ENCODE measurements at places on chromosomes 7 and 10.
A peak's percentile ranks its signal among the peaks of the same experiment; 100 is the strongest.

GRCh38 chr10:7532723-7533498 is 122.1 kb upstream of the SFMBT2 start:
- no peak overlapping the region for H3K4me3 ChIP-seq
- no peaks in the 10 kb centered on the region for H3K36me3 ChIP-seq
- no peak for DNase-seq
- H3K27me3 ChIP-seq: no peaks in the 10 kb centered on the region
- H3K27ac ChIP-seq: no peak overlapping the region

GRCh38 chr10:60029475-60029874 is 123.1 kb upstream of the CCDC6 start:
- H3K27me3 ChIP-seq: no peaks in the 10 kb centered on the region
- no peak for DNase-seq
- no peaks in the 10 kb centered on the region for H3K4me1 ChIP-seq
- H3K27ac ChIP-seq: no peak overlapping the region

- no peaks in the 10 kb centered on the region for H3K27me3 ChIP-seq
- no peak for DNase-seq
- peaks cover 30% of the 10 kb centered on the region for H3K4me1 ChIP-seq
- H3K27ac ChIP-seq: peak overlapping the region; percentile 37
These were observed 125.1 kb downstream of the CDK14 start for GRCh38 chr7:90720984-90721760.

DNA sequence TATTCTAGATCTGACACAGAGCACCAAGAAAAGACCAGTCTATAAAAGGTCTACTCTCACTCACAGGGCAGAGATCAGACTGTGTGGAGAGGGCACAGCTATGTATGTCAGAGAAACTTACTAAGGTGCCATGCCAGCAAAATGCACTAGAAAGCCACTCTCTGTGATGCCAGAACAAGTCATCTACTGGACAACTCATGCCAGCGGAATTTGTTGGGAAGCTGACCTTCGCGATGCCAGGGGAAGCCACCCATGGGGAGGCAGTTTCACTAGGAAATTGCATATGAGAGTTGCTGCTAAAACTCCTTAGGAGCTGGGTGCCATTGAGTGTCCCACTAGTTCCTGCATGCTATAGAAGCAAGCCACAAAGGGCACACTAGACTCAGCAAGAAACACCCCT is 58.5 kb downstream of the MICU1 start:
- no peak for DNase-seq
- no peak overlapping the region for H3K27ac ChIP-seq
- no peaks in the 10 kb centered on the region for H3K4me1 ChIP-seq
- no peak overlapping the region for H3K4me3 ChIP-seq
- H3K27me3 ChIP-seq: no peaks in the 10 kb centered on the region

DNA sequence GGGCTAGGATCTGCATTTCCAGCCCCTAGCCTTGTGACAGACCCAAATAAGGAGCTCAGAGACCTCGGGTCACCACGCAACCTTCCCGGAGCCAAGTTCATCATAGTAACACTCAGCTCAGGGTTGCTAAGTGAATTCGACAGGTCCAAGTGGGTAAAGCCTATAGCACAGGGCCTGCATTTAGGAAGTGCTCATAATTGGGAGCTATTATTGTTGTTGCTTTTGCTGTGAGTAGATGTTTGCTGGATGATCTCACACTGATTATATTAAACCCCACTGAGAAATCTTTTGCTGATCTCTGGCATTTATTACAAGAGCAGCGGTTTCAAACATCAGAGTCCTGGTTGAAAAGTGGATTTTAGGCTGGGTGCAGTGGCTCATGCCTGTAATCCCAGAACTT is 20.3 kb upstream of the SAR1A start:
- no peak overlapping the region for H3K4me3 ChIP-seq
- no peaks in the 10 kb centered on the region for H3K27me3 ChIP-seq
- peak overlapping the region; percentile 25 for H3K27ac ChIP-seq
- no peaks in the 10 kb centered on the region for H3K36me3 ChIP-seq
- no peaks in the 10 kb centered on the region for H3K4me1 ChIP-seq
- DNase-seq: no peak

GRCh38 chr7:152158801-152159587 is 133.5 kb downstream of the GALNT11 start:
- H3K36me3 ChIP-seq: peaks cover 87% of the 10 kb centered on the region
- H3K27me3 ChIP-seq: no peaks in the 10 kb centered on the region
- no peak overlapping the region for H3K27ac ChIP-seq
- no peaks in the 10 kb centered on the region for H3K4me1 ChIP-seq

GRCh38 chr7:120857588-120858573 is at the start of gene TSPAN12:
TSPAN12 (minus strand) TSS chr7:120858144; CDS start chr7:120856763, 1,381 bp downstream.
- H3K4me3 ChIP-seq: peak within 1 kb of the TSS; percentile 47
- no peaks in the 10 kb centered on the region for H3K36me3 ChIP-seq
- no peaks in the 10 kb centered on the region for H3K27me3 ChIP-seq
- peaks cover 4% of the 10 kb centered on the region for H3K4me1 ChIP-seq
- DNase-seq: peak; percentile 90
- peak within 1 kb of the TSS; percentile 95 for H3K27ac ChIP-seq

DNA sequence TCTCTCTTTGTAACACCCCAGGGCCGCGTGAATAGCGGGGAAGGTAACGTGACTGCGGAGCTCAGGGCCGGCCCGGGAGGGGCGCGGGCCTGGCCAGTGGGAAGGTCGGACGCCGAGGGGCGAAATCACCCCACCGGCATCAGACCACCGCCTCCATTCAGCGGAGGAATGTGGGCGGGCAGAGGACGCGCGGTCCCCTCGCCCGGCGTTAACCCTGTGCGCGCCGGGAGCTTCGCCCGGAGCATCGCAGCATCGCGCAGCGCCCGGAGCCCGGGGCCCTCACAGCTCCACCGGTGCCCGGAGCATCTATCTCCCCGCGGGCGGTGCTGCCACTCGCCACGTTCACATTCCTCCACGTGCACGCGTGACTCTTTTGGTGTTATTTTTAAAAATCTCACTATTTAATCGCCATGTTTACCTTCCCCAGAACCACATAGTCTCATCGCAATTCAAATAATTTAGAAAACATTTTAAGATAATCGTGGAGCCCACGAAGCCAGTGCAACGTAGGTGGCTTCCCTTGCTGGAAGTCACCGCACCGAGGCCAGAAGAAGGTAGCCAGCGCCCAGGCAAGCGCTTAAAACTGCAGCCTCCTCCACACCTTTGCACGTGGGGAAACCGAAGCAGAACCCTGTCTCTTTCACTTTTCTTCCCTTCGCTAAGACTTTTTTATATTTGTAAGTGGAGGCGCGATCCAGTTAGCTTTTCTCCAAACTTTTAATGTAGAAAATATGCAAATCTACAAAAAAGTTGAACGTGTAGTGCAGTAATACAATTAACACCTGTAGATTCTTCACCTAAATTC is 21.8 kb downstream of the FGFBP3 start:
- DNase-seq: peak; percentile 54
- peaks cover 7% of the 10 kb centered on the region for H3K27me3 ChIP-seq
- no peaks in the 10 kb centered on the region for H3K36me3 ChIP-seq
- peaks cover 10% of the 10 kb centered on the region for H3K4me1 ChIP-seq

- H3K27ac ChIP-seq: peak overlapping the region; percentile 80
- peaks cover 5% of the 10 kb centered on the region for H3K4me1 ChIP-seq
- peak overlapping the region; percentile 92 for H3K4me3 ChIP-seq
- peaks cover 29% of the 10 kb centered on the region for H3K36me3 ChIP-seq
- no peaks in the 10 kb centered on the region for H3K27me3 ChIP-seq
- peak; percentile 60 for DNase-seq
These were observed 817 bp downstream of the SRI start for GRCh38 chr7:88218836-88219605.

GRCh38 chr10:132521466-132522102 is 16.0 kb upstream of the INPP5A start:
- H3K4me1 ChIP-seq: no peaks in the 10 kb centered on the region
- H3K27me3 ChIP-seq: no peaks in the 10 kb centered on the region
- H3K27ac ChIP-seq: peak overlapping the region; percentile 78
- DNase-seq: no peak
- H3K36me3 ChIP-seq: no peaks in the 10 kb centered on the region

- no peaks in the 10 kb centered on the region for H3K36me3 ChIP-seq
- peak overlapping the region; percentile 55 for H3K4me3 ChIP-seq
- H3K4me1 ChIP-seq: no peaks in the 10 kb centered on the region
- peak; percentile 14 for DNase-seq
These were observed 480 bp downstream of the MNX1 start for GRCh38 chr7:157009778-157010587.

- no peaks in the 10 kb centered on the region for H3K27me3 ChIP-seq
- H3K4me3 ChIP-seq: no peak overlapping the region
These were observed 57.0 kb upstream of the CC2D2B start for GRCh38 chr10:95850791-95851190.

- DNase-seq: no peak
- H3K4me3 ChIP-seq: no peak overlapping the region
- H3K27ac ChIP-seq: no peak overlapping the region
- no peaks in the 10 kb centered on the region for H3K4me1 ChIP-seq
- no peaks in the 10 kb centered on the region for H3K36me3 ChIP-seq
These were observed 279.7 kb downstream of the AUTS2 start for GRCh38 chr7:69878015-69878414.

DNA sequence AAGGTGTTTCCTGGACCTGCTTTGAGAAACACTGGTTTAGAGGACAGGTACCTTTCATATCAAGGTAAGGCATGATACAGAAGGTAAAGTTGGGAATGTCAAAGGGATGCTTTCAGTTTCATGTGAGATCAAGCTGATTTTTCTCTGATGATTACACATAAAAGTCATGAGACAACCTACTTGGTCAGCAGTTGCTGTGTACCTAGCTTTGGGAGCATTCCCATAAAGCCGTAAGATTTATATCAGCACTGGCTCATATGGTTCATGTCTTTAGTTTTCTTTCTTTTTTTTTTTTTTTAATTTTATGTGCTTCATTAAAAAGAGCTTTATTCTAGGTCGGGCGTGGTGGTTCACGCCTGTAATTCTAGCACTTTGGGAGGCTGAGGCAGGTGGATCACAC is 265.3 kb upstream of the LRGUK start:
- no peak for DNase-seq
- no peak overlapping the region for H3K4me3 ChIP-seq
- H3K27me3 ChIP-seq: no peaks in the 10 kb centered on the region
- H3K27ac ChIP-seq: no peak overlapping the region
